ACHN (cell line): ENCODE measurements at places on chromosomes 7 and 10.

DNA sequence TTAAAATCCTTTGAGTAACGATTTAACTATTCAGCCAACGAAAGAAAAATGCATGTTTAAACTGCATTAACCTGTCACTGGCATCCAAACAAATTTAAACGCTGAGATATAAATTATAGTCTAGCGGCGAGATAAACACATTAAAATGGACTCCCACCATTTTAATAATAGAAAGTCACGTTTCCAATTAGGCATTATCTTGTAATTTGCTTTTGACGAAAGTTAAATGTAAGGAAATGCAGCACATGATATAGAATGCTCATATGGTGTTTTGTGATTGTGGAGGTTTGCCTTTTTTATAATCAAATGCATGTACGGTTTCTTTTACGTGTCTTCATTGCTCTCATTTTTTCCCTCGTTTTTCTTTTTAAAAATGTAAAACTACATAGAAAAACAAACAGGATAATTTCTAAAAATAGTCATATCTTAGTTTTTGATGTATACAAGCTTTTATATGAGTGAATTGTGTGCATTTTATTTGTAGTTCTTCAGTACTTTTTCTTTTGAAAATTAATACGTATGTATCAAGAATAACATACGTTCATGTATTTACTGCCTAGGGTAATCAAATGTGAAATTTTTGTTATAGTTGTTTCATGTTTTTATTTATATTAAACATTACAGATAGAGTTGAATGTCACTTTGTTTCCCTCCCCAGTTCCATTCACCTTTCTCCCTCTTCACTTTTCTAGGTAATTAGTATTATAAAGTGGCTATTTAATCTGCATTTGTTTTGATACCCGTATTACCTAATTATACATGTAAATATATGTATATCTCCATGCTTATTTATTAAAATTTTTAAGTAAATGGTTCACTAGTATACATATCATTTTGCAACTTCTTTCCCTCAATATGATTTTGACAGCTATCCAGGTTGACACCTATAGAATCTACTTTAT, 1.1 kb upstream of the KLF14 start:
- DNase-seq = no peak

GRCh38 chr10:70296406-70296899, 12.6 kb upstream of the NPFFR1 start:
- peak; percentile 18 for DNase-seq

- no peak for DNase-seq
Observed at GRCh38 chr10:105706281-105707026, 1065.4 kb downstream of the SORCS3 start.

DNA sequence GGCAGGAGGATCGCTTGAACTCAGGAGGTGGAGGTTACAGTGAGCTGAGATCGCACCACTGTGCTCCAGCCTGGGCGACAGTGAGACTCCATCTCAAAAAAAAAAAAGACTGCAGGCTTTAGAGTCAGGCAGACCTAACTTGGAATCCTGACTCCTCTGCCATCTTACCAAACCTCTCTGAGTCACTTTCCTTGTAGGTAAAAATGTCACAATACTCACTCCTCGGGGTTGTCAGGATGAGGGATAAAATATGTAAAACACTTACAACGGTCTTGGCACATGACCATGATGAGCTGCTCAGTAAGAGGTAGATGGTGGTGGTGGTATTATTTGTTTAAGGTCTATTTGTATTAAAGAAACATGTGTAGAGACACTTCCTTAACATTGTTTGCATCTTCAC, 154.1 kb upstream of the PDE1C start:
- DNase-seq = no peak

DNA sequence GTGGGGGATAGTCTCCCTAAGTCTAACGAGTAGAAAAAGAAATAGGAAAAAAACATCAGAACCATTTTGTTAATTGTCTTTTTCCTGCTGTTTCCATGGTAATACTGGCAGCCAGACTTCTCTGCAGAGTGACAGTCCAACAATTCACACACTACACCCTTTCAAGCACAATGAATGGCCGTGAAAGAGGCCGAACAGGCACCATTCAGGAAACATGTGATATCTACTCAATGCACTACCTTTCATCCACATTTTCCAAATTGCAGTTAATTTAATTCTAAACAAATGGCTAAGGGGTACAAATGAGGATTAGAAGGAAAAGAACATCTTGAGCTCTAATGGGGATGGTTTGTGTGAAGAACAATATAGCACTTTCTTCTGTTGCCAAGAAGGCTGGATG, 358.5 kb upstream of the ANKRD30A start:
- DNase-seq = no peak

- DNase-seq = no peak
Observed at GRCh38 chr7:74293577-74293908, 4.3 kb downstream of the CLIP2 start.

- DNase-seq = peak; percentile 99
Observed at GRCh38 chr10:97584060-97584797, at the start of gene HOGA1. Gene HOGA1 (plus strand): TSS chr10:97584389. CDS start chr10:97584704, 315 bp downstream.

- DNase-seq = no peak
Observed at GRCh38 chr10:80540981-80541750, 3.5 kb downstream of the SH2D4B start.

- no peak for DNase-seq
Observed at GRCh38 chr7:22201186-22201880, 155.6 kb downstream of the RAPGEF5 start.

DNA sequence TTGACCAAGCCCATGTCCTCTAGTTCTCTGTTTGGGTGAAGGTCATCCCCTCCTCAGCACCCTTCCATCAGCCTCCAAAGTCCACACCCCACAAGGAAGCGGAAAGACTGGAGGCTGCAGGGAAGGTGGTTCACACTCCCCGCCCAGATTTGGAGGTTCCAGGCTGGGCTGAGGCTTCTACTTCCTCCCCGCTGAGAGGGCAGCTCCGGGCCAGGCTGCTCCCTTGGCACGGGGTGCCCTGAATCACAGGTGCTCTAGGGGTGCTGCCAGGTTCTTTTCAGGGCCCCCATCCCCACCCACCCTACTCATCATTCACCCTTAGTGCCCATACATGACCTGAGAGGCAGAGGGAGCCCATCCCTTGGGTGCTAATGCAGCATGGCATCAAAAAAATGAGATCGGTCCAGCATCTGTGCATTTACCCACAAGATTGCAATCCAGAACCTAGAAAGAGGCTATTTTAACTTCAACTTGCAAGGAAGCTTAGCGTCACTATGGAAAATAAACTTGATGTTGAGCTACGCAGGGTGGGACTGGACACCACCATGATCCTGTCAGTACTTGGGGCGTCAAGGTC, 47.3 kb upstream of the ZMIZ1 start:
- no peak for DNase-seq

GRCh38 chr10:43078175-43078985, 1.5 kb downstream of the RET start:
- no peak for DNase-seq

- no peak for DNase-seq
Observed at GRCh38 chr7:65978891-65979582, 3.0 kb downstream of the GUSB start.

- DNase-seq = peak; percentile 88
Observed at GRCh38 chr10:125146791-125147579, 13.4 kb downstream of the CTBP2 start.

- DNase-seq = no peak
Observed at GRCh38 chr10:86663046-86663345, 5.3 kb upstream of the LDB3 start.

- DNase-seq = no peak
Observed at GRCh38 chr10:52609071-52609470, 163.5 kb downstream of the MBL2 start.

DNA sequence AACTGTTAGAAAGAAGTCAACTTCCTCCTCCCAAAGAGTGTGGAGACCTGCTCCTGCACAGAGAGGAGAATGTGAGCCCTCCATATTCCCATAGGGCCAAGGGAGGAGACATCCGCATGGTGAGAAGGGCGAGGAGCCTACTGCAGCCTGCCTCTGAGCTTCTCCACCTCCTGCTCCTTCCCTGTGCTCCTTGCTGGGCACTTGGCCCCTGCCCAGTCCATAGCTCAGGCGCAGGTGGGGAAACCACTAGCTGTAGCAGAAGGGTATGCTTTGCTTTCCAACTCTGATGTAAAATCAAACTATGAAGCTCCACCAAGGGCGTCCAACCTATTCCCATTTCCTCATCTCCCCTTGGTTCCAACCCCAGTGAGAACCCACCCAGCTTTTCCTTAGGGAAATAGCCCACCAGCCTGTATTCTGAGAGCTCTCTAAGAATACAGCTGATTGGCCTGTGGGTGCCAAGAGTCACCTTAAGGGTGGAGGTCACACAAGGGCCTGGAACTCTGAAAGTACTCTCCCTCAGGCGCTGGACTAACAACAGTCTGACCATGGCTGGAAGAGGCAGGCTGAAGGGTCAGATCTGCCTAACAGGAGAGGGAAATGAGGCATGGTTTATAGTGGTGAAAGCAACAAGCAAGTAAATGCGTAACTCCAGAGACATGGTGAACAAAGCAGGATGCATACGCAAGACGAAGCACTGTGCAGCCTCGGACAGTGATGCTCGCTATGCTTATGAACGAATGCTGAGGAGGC, 13.9 kb downstream of the ZNF488 start:
- no peak for DNase-seq

DNA sequence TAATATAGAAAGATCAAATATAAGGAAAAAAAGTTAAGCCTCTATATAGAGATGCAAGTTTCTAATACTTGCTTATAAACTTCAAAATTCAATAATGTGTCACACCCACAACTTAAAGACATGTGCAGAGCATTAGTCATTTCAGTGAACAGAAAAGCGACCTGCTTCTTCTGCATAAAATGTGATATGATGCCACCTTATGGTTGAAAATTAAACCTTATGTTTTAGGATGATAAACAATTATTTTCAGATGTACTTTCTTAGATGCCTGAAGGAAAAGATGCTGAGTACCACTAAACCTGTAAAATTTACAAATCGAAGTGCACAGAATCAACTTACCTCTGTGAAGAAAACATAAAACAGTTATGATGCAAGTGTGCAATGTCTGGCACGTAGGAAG, 96.0 kb downstream of the MTERF1 start:
- DNase-seq = peak; percentile 61

DNA sequence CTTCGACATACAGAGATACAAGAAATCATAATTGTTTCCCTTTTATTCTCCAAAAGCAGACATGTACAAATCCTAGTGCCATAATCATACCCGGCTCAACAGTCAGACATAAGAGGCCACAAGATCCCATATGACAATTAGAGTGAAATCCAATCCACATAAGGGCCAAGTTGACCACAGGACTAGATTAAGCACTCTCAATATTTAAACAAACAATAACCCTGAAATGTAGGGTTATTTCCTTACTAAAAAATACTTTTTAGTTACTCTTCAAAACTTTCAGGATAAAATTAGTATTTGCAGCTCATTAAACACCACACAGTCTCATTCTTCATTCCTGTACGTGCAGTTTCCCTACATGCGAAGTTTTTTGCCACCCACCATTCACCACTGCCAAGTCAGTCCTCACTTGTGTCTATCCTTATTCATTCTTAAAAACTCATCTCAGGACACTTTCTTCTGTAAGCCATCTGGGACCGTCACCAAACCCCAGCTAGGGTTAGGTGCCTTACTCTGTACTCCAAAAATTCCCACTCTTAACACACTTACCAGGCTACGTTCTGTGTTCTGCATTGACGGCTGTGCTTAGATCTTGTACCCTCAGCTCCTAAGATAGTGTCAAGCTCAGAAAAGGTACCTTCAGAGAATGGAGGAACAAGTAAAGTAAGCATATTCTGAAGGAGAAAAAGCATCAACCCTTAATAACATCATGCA, 47.8 kb upstream of the NEBL start:
- DNase-seq = no peak

GRCh38 chr10:62075912-62076311, 174.4 kb downstream of the ARID5B start:
- DNase-seq = no peak
